Activated CD4-positive, alpha-beta T cell treated with anti-CD3 and anti-CD28 coated beads for 24 hours (primary cell): ENCODE measurements at places on chromosomes 11 and 22.

- DNase-seq = no peak
These were observed 183.9 kb downstream of the CTTN start for GRCh38 chr11:70581991-70582885.

GRCh38 chr22:31097941-31098631, 9.3 kb downstream of the SELENOM start:
- DNase-seq = no peak

DNA sequence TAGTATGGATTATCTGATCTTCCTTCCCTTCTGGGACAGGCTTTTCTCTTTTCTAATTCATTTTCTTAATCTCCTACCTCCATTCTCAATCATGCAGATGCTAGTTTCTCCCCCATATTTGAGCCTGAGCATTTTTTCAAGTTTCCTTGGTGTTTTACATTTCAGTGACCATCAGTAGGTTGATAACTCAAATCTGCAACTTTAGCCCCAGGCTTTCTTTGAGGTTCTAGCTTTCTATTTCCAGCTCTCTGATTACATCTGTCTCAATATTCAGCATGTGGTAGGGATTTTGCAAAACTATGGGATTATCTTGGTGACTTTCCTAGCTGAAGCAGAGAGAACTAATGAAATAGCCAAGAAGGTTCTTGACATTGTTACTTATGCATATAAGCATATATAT, 67.8 kb downstream of the ARHGEF12 start:
- no peak for DNase-seq

GRCh38 chr22:29331658-29332300, 16.3 kb upstream of the RASL10A start:
- DNase-seq = no peak

- no peak for DNase-seq
These were observed 44.9 kb downstream of the IGLL5 start for GRCh38 chr22:22932512-22932941.
